GM23338 (cell line): ENCODE measurements at places on chromosomes 5 and 9. TPM values are rescaled to one million over a fixed set of nuclear protein-coding genes. Genes with fewer than 3 reads are reported as not detected.

Gene PCDHGA3
- total RNA-seq, result 0.90 and 1.2 TPM in 2 replicates

Gene SLC46A2
- total RNA-seq, result not detected in 2 replicates

Gene PRSS3
- total RNA-seq, result 2.5 and 4.2 TPM in 2 replicates

Gene KCNIP1
- total RNA-seq, result 0.31 and 3.0 TPM in 2 replicates

Gene SLC1A3
- 27.2 and 29.0 TPM in 2 replicates for total RNA-seq

Gene IFNA13
- not detected in 2 replicates for total RNA-seq

Gene SLF1
- 33.9 and 36.3 TPM in 2 replicates for total RNA-seq

Gene TXNDC8
- total RNA-seq, result not detected in 2 replicates

Gene GABBR2
- 0.50 and 1.3 TPM in 2 replicates for total RNA-seq

Gene PCDHA10
- total RNA-seq, result 11.6 and 12.2 TPM in 2 replicates

Gene GDF9
- total RNA-seq, result 0.14 and 0.66 TPM in 2 replicates

Gene FPGS
- 87.2 and 92.4 TPM in 2 replicates for total RNA-seq

Gene PCDHB7
- 0.39 and 1.0 TPM in 2 replicates for total RNA-seq

Gene CKMT2
- total RNA-seq, result 3.4 and 8.2 TPM in 2 replicates

Gene AHRR
- total RNA-seq, result 0.97 and 1.8 TPM in 2 replicates

Gene GFI1B
- 0.38 and 1.0 TPM in 2 replicates for total RNA-seq

Gene COX7C
- 842 and 1,082 TPM in 2 replicates for total RNA-seq

Gene KCTD16
- total RNA-seq, result 0.16 and 0.76 TPM in 2 replicates

Gene SLC1A1
- total RNA-seq, result 8.2 and 8.8 TPM in 2 replicates

Gene CD74
- total RNA-seq, result 49.8 and 54.8 TPM in 2 replicates

Gene CCL27
- total RNA-seq, result not detected in 2 replicates

Gene CDKN2B
- total RNA-seq, result 0.31 and 0.83 TPM in 2 replicates

Gene PCDHA11
- total RNA-seq, result 22.9 and 26.5 TPM in 2 replicates

Gene CDH9
- 0.31 TPM in 1 of 2 replicates, not detected in the other for total RNA-seq

Gene CORO2A
- total RNA-seq, result 26.9 and 27.6 TPM in 2 replicates

Gene NUTM2F
- total RNA-seq, result 0.45 TPM in 1 of 2 replicates, not detected in the other

Gene ISL1
- total RNA-seq, result 0.38 and 1.8 TPM in 2 replicates

Gene SLC6A18
- total RNA-seq, result not detected in 2 replicates

Gene PPP1R26
- 44.4 and 49.8 TPM in 2 replicates for total RNA-seq

Gene IL3
- total RNA-seq, result not detected in 2 replicates

Gene GRXCR2
- not detected in 2 replicates for total RNA-seq

Gene NUDT12
- total RNA-seq, result 12.8 and 16.8 TPM in 2 replicates

Gene KIAA0825
- total RNA-seq, result 1.7 and 3.1 TPM in 2 replicates

Gene APBA1
- 0.58 and 1.0 TPM in 2 replicates for total RNA-seq

Gene OR1Q1
- total RNA-seq, result not detected in 2 replicates

Gene LRRC70
- 1.7 and 2.7 TPM in 2 replicates for total RNA-seq
